ENCODE measurements at places on chromosomes 1 and 21.

DNA sequence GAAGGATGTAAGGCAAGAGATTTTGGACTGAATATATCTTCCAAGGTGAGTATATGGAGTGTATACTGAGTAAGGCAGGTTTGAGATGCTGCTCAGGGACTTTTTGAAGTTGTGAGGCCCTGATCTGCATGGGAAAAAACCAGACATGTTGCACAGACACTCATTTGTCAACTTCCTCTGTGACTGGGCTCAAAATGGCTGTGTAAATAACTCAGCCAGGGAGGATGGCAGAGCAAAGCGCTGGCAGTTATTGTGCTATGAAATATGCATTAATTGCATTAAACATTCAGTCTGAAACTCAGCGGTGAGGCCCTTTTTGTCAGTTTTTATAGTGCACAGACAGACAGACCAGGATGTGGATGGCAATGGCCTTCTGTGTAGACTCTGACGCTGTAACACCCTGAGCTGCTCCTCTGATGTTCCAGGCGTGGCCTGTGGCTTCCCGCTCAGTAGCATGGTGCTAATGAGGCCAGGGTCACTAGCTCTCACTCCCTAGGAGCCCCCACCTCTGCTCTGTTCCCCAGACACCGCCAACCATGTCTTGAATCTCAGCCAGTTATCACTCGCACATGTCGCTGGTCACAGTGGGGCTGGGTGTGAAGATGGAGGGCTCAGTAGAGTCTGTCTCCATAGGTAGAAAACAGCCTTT lies 307.0 kb upstream of the PROX1 start:
- no peak for DNase-seq

GRCh38 chr1:155175281-155175926 lies 1.8 kb downstream of the TRIM46 start:
- DNase-seq: no peak

GRCh38 chr1:93471911-93472310 lies 24.0 kb downstream of the FNBP1L start:
- no peak for DNase-seq

GRCh38 chr1:61259379-61260148 lies 177.2 kb downstream of the NFIA start:
- DNase-seq: no peak

DNA sequence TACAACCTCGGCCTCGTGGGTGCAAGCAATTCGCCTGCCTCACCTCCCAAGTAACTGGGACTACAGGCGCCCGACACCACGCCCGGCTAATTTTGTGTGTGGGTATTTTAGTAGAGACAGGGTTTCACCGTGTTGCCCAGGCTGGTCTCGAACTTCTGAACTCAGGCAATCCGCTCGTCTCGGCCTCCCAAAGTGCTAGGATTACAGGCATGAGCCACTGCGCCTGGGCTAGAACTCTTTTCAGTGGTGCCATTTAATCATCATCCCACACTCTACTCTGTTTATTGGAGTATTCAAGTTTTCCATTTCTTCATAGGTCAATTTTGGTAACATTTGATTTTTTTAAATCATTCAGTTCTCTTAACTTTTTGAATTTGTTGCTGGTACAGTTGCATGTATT lies 101.3 kb downstream of the DHRS3 start:
- DNase-seq: no peak

GRCh38 chr1:118988186-118989005 lies at the start of gene TBX15:
TBX15 (minus strand) TSS chr1:118988343; CDS start chr1:118987795, 548 bp downstream.
- DNase-seq: no peak

DNA sequence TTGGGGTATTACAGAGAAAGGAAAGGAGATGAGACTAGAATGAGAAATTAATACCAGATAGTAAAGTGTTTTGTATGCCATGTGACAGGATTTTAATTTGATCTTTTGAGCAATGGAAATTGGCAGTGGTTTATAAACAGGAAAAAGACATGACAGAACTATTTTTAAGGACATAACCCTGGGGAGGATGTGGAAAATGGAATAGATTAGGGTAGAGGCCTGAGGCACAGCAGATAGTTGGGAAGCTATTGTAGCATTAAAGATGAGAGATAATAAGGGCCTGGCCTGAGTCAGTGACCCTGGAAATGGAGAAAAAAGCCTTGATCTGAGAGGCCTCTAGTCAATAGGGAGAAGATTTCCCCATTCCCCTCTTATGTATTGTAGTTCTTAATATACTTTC lies 22.1 kb upstream of the KCNA3 start:
- no peak for DNase-seq

- DNase-seq: no peak
These were observed 75.7 kb upstream of the KIAA1614 start for GRCh38 chr1:180837020-180837419.

DNA sequence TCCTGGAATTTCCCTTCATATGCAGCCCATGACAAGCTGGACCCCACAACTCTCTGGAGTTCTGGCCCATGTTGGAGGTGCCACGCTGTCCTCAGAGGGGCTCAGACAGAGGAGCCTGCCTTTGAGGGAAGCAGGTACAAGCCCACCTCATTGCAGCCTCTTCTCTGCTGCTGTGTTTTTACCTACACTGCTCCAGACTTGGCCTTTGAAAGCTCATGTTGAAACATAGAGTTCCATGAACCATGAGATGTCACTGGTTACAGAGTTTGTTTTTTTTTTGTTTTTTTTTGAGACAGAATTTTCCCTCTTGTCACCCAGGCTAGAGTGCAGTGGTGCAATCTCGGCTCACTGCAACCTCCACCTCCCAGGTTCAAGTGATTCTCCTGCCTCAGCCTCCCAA lies 22.1 kb upstream of the ZBTB21 start:
- DNase-seq: no peak

DNA sequence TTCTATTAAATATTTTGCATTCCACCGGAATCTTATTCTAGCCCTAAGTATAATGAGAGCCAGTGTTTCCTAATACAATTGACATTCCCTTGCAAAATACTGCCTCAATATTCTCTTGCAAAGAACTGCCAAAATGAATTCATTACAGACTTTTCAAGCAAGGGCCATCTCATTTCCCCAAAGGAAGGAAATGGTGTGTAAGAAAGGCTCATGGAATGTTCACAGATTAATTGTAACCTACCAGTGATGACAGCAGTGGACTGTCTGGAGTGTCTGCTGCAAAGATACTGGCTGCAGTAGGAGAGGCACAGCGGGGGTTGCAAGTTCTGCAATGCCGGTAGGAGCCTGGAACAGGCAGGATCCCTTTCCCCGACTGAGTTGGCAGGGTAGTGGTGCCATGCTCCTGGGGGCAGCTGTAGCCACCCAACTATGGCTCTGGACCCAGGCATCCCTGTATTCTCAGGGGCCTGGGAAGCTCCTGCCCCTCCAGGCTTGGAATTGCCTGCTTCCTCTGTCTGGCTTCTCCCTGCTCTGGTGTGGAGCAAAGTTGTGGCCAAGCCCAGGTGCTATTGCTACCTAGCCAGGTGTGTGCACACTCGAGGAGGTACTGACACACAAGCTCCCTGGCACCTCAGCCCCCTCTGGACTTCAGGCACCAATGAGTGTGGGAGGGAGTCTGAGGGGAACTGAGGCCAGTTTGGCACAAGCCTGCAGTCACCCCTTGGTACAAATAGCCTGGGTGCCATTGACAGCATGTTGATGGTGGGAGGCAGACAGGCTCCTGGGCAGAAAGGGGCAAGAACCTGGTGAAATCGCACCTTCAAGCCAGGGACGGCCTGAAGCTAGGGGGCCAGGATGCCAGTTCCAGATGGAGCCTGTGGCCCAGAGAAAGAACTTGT lies 1371.0 kb downstream of the KCNT2 start:
- DNase-seq: no peak

DNA sequence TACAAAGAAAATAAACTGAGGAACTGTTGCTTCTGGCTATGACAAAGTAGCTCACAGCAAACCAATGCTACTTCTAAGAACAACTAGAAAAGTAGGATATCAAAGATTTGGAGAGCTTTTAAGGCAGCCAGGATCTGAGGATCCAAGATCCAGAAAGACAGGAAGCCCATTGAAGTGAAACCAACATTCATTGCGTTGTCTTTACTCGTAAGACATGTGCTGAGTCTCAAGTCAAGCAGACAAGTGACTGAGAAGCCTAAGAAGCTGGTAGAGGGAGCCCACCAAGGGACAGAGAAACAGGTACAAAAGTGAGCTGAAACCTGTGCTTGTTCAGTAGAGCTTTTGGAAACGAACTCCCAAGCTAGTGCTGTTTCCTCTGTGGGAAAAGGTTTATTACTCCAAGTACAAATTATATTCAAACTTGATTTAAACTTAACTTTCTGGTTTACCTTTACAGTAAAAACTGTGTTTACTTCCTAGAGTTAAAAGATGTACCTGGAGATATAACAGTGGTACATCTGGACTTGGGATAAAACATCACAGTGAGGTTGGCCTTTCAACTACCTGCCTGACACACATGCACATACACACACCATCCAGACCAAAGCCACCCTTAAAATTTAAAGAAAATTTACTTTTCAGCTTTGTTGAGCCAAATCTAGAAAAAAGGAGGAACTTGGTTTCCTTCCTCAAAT lies 41.2 kb downstream of the NME7 start:
- DNase-seq: peak; percentile 6

DNA sequence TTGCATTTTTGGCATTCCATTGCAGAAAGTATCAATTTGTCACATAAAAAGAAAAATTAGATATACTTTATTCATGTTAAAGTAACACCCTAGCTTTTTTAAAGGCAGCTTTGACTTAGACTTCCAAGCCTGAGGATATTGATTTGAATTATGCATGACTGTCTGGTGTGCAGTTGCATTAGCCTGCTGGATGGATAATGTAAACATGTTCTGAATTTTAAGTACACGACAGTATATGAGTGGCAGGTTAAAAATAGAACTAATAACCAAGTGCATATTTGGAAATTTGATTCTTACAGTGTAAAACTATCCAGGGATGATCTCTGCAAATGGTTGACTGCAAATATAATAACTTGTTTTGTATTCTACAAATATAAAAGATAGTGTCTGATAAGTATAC lies 124.0 kb downstream of the SYT14 start:
- DNase-seq: no peak

DNA sequence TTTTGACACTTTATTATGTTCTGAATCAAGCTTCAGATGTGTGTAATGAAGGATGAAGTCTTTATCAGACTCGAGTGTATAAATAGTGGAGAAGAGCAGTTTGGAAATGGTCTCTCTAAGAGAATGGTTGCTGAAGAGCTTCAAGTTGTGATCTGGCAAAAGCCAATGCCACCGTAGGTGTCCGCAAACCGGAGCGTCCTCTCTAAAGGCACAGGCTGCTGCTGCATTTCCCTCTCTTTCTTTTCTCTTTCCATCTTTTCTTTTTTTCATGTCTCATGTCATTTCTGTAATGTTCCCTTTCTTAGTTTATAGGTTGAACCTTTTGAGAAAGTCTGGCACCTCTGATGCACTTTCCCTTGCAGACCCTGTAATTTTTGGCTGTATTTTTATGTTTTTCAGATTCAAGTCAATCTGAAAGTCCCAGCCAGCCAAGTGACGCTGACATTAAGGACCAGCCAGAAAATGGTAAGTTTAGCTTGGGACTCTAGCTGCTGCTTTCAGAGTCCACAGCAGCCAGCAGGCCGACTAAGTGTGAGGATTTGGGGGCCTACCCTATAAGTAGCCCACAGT lies 194.8 kb downstream of the NFIA start:
- DNase-seq: no peak

DNA sequence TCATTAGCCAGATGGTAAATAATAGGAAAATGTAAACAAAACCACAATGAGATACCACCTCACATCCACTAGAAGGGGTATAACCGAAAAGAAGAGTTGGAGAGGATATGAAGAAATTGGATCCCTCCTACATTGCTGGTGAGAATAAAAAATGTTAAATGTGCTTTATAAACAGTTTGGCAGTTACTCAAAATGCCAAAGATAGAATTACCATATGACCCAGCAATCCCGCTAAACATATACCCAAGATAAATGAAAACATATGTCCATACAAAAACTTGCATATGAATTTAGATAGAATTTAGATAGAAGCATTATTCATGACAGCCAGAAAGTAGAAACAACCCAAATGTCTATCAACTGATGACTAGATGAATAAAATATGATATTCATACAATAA lies 4.4 kb upstream of the FMO2 start:
- DNase-seq: no peak

DNA sequence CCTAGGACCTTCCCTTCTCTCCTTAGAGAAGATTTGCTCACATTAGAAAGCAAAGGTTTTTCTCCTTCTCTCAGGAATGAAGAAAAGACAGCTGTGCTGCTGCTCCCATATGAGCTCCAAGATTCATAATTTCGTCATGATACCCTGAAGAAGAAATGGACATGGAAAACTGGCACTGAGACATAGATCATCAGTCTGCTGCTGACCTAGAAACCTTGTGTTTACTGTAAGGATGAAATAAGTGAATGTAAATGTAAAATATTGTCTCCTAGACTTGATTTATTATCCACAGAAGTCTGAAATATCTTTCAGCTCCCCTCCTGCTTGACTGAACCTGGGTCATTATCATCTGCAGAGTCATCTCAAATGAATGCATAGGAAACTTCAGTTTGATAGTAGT lies 77.9 kb downstream of the ZC3H11B start:
- no peak for DNase-seq

DNA sequence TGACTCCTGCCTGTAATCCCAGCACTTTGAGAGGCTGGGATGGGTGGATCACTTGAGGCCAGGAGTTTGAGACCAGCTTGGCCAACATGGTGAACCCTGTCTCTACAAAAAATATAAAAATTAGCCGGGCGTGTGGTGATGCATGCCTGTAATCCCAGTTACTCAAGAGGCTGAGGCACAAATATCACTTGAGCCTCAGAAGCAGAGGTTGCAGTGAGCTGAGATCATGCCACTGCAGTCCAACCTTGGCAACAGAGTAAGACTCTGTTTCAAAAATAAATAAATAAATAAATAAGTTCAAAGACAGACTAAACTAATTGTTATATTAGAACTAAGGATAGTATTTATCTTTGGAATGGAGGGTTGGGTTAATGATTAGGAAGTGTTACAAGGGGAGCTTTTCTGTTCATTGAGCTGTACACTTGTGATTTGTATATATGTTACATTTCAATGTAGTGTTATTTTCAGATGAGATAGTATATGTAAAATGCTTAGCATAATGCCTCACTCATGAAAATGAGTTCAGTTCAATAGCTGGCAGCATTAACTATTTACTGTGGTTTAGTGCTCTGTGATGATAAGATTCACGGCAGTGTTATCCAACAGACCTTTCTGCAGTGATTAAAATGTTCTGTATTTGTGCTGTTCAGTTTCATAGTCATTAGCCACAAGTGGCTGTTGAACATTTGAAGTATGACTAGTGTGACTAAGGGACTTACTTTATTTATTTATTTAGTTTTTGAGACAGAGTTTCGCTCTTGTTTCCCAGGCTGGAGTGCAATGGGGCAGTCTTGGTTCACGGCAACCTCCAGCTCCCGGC lies 47.7 kb downstream of the OSBPL9 start:
- DNase-seq: no peak

GRCh38 chr1:162635418-162635817 lies 3.2 kb downstream of the DDR2 start:
- DNase-seq: no peak
